Peyer's patch (tissue), 4 donors: ENCODE measurements at places on chromosomes 7 and 10. TPM values are rescaled to one million over a fixed set of nuclear protein-coding genes. Genes with fewer than 3 reads are reported as not detected.

GRID2IP gene
- 0.88 TPM for total RNA-seq

NPSR1 gene
- total RNA-seq = not detected

GIMAP1 gene
- total RNA-seq = 7.4 TPM

ARID5B gene
- total RNA-seq = 10.5 TPM

NUDT13 gene
- 2.5 TPM for total RNA-seq

OR9A2 gene
- not detected for total RNA-seq

ARPC1A gene
- total RNA-seq = 215 TPM
